ENCODE measurements at places on chromosomes 3 and 15.

DNA sequence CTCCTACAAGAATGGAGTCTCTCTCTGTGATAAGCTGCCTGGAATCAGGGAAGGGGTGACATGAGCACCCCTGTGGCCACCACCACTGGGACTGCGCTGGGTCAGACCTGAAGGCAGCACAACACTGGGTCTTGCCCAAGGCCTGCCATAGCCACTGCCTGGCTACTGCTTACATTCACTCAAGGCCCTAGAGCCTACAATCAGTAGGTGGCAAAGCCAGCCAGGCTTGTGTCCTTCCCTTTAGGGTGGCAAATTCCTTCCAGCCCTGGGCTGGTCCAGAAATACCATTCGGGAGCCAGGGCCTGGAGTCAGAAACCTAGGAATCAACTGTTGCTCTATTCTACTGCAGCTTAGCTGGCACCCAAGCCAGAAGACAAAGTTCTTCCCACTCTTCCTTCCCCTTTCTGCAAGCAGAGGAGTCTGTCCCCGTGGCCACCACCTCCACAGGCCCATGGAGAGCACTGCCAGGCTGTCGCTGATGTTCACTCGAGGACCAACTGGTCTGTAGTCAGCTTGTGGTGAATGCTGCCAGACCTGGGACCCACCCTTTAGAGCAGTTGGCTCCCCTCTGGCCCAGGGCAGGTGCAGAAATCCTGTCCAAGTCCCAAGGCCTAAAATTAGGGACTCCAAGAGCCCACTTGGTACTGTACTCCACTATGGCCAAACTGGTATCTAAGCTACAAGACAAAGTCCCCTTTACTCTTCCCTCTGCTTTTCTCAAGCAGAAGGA is 307.4 kb downstream of the THSD4 start:
- DNase-seq: no peak

GRCh38 chr3:126024049-126024854 is 55.3 kb downstream of the ROPN1B start:
- no peak for DNase-seq

- DNase-seq: peak; percentile 77
These were observed 27.7 kb upstream of the DCP1A start for GRCh38 chr3:53375019-53375418.

DNA sequence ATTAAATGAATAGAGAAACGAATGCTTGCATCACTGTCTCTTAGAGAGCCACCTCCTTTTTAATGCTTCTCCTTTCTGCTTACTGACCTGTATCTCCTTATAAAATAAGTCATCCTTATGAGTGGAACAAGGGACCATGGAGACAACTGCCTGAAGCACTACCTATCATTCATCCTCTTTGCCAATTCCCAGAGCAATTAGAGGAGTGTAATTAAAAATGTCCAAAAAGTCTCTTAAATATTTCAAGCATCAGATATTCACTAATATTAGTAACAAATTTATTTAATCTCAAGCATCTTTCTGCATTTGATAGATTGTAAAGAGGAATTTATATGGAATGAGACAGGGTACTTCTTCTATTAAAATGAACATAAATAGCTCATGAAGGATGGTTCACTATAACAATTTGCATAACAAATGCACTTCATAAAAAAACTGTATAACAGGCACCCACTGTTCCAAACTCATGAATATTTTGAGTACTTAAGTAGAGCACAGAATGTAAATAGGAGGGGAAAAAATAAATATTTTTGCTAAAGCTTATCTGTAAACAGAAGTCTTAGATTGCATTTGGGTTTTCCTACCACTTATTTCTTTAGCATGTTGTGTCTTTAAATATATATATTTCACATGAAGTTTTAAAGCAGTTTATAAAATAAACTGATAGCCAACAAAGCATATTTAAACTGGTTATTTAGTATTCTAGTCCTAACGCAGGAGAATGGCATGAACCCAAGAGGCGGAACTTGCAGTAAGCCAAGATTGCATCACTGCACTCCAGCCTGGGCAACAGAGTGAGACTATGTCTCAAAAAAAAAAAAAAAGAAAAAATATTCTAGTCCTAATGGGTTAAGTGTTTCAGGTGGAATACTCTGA is 269.3 kb downstream of the TBL1XR1 start:
- peak; percentile 71 for DNase-seq

DNA sequence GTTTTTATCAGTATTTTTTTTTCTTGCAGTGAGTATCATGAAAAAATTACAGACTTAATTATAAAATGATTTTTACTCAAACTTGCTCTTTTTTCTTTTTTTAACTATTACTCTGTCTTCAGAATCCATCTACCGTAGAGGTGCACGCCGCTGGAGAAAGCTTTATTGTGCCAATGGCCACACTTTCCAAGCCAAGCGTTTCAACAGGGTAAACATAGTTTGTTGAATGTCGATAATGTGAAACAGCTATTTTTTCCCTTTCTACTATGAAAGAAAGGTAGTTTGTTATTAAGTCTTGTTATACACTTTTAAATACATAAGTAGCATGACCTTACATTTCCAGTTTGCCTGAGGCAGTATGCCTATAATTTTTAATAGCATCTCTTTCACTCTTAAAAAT is 45.6 kb downstream of the PRKCI start:
- no peak for DNase-seq

DNA sequence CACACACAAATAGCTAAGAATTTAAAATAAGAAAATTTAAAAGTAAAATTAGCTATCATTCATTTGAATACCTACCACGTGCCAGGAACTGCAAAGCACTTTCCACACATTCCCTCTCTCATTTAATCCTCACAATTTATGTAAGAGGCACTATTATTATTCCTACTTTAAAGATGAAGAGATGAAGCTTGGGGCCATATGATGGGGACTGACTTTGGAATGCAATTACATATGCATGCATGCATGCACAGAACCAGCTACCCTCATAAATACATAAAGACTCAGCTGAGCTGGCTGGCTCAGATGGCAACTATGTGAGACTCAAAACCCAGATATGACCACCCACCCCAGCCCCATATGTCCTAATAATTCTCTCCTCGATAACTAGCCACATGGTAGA is 31.7 kb upstream of the THUMPD3 start:
- no peak for DNase-seq

DNA sequence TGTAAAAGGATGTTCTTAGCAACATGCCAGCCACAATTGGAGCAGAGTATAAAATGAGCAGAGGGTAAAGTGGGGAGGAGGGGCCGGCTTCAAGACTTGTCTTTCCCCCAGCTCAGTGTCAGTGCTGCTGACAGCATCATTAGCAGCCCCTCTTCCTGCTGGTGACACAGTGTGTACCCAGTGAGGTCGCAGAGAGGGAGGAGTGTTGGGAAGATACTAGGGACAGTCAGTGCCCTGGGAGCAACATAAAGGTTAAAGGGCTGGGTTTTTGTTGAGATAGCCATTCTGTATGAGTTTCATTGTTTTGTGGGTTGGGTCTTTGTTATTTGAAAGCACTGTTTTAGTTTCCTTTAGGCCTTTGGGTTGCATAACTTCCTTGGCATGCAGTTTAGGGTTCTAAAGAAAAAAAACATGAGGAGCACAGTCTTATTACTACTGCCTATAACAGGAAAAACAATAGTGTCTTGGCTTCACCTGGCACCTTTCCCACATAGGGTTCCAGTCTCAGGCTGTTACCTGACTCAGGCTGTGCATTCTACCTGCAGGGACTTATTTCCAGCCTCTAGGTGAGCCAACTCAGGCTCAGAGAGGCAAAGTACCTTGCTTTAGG is 94.1 kb upstream of the SKOR1 start:
- DNase-seq: no peak

- no peak for DNase-seq
These were observed 1.3 kb downstream of the ISL2 start for GRCh38 chr15:76337696-76338485.

DNA sequence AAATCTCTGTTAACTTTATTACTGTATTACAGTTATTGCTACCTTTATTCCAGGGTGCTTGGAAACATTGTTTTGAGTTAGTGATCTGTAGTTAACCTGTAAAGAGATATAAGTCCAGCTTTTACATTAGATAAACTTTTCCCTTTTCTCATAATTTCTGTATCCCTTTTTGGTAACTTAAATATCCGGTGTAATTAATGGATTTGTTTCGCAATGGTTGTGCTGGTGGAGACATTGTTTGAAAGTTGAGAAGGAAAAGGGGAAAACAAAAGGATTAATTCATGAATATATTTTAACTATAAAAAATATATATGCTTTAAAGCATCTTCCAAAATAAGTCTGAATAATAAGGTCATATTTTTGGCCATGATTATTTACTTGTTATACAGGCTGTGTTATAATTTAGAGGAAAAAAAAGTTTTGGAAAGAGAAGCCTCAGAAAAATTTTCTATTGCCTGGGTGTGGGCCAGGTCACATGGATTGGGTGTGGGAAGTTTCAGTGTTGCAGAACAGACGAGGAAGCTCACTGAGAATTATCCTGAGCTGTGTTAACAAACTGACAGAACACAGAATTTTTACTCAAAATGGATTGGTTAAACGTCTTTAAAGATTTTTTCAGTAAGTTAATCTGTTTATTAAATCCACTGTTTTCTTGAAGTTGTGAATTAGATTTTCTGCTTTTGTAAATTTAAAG is 27.7 kb upstream of the IL20RB start:
- peak; percentile 53 for DNase-seq

- no peak for DNase-seq
These were observed 153.1 kb downstream of the IL5RA start for GRCh38 chr3:2957115-2957514.

DNA sequence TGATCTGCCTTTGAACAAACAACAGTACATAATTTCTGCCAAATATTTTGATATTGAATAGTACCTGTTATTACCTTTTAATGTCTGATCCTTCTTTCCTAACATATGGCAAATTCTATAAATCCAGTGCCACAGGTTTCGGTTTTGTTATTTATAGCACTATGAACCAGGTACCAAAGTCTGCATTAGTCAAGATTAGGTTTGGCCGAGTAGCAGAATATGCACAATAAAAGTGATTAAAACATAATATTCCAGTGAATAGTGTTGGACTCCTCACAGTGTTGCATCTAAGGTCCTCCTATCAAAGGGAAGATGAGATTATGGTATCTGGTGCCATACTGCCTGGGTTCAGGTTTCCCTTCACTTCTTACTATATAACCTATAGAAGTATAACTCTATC is 599.0 kb downstream of the ZPLD1 start:
- no peak for DNase-seq

DNA sequence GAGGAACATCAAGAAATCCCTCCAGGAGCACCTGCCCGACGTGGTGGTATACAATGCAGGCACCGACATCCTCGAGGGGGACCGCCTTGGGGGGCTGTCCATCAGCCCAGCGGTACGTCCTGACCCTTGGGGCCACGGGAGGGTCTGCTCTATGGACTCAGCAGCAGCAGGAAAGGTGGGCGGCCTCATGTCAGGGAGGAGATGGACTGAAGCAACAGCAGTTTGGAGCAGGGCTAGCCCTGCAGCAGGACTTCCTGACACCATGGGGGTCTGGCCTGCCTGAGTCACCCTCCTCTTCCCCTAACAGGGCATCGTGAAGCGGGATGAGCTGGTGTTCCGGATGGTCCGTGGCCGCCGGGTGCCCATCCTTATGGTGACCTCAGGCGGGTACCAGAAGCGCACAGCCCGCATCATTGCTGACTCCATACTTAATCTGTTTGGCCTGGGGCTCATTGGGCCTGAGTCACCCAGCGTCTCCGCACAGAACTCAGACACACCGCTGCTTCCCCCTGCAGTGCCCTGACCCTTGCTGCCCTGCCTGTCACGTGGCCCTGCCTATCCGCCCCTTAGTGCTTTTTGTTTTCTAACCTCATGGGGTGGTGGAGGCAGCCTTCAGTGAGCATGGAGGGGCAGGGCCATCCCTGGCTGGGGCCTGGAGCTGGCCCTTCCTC is 24.2 kb downstream of the HDAC11 start:
- DNase-seq: no peak

- no peak for DNase-seq
These were observed 77.8 kb upstream of the TAMM41 start for GRCh38 chr3:11924518-11924917.

- no peak for DNase-seq
These were observed 56.4 kb downstream of the TMCC1 start for GRCh38 chr3:129837065-129837642.

DNA sequence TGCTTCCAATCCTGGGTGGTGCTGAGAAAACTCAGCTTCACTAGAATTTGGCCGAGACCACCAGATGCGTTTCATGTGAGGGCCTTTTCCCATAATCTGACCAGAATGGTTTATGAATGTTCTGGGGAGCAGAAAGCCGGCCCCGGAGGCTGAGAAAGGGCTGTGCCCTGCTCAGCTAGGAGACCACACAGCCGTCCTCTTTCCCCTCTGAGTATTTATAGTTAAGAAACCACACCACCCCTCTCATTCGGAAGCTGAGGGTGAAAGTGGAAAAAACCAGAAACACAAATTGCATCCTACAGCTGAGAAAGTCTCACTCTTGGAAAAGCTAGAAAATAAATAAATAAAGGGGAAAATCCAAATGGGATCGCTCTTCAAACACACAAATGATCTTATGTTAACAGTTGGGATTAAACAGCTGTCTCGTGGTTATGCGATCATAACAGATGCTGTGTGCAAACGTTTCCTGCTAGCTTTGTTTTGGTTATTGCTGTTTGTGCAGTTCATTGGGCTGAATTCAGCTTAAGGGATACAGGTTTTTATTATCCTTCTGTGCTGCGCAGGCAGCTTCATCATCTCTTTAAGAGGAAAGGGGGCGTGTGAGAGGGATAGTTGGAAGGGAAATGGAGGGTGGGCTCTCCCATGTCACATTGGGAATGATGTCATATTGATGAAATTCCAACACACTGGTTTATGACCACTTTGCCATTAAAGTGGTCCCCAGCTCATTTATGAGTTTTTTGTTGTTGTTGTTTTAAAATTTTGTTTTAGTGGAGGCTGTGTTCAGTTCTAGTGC is 1026.2 kb upstream of the NR2F2 start:
- no peak for DNase-seq

DNA sequence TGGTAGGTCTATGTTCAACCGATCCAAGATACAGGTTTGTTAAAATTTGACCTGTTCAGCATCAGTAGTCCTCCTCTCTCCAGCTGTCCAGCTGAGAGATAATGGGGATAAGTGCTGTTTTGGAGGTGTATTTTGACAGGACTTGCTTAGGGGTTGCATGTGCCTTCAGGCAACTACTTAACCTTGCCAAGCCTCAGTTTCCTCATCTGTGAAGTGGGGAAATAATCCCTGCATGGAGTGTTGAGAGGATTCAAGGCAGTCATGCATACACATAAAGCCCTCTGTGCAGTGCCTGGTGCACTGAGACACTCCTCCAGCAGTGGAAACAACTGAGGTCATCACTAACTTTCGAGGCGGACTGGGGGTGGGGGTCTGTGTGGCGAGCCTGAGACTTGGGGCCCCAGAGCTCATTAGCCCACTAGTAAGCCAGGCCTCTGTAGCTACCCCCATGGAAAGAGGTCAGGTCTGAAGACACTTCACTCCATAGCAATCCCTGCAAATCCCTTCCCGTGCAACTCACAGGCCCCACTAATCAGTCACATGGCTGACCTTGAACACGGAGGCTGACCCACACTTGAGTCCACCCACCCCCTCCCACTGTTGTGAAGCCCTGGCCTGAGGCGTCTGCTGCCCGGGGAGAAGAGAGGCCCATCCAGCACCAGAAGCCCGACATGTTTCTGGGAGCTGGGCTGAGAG is 25.9 kb upstream of the SLC6A6 start:
- no peak for DNase-seq

- DNase-seq: no peak
These were observed 61.3 kb downstream of the TMCO5A start for GRCh38 chr15:37995461-37996347.
